ENCODE measurements at places on chromosomes 11 and 22.
A peak's percentile ranks its signal among the peaks of the same experiment; 100 is the strongest.

GRCh38 chr11:128559496-128560103 lies 27.8 kb downstream of the ETS1 start:
- DNase-seq, result no peak

DNA sequence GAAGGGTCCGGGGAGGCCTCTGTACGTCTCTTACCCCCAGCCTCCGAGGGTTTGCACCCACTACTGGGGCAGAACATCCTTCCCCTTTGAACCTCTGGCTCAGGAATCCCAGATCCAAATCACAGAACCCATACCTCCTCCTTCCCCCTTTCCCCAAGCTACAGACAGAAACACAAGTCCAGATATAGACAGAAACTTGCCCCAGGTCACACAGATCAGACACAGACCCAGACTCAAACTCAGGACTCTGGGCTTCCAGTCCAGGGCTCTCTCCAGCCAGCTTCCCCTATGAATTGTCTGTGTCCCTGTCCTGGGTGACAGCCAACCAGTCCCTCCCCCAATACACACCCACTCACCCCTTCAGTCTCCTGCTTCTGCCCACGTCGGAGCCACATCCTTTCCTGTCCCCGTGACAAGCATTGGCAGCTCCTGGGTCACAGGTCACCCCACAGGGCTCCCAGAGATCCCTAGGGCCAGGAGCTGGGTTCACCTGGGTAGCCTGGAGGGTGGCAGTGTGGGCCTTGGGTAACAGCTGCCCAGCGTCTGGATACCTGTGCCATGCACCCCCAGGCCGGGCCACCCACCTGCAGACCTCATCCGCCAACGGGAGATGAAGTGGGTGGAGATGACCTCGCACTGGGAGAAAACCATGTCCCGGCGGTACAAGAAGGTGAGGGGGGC lies 772 bp downstream of the TBC1D10C start:
- no peak for DNase-seq

GRCh38 chr11:2314525-2315394 lies 12.9 kb downstream of the TSPAN32 start:
- peak; percentile 85 for DNase-seq

- DNase-seq, result no peak
Measured at GRCh38 chr11:134538742-134539141, 126.7 kb upstream of the B3GAT1 start.

- DNase-seq, result no peak
Measured at GRCh38 chr22:36282328-36282831, 29.4 kb downstream of the APOL1 start.

GRCh38 chr11:71215425-71215965 lies 36.9 kb downstream of the SHANK2 start:
- DNase-seq, result no peak

DNA sequence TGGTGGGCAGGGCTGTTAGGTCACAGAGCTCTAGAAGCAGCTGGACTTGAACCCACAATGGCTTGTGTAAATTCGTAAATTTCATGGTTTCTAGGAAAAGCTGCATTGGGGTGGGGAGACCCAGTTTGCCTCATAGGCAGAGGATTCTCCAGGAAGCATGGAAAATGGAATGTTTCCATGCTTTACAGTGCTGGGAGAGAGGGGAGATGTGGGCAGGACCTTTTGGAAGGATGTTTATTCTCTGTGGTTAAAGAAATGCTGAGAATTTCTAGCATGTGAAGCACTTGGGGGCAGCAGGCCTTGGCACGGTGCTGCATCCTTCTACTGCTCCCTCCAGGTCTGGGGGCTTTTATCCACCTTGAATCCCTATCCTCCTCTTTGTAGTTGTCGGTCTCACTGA lies 46.3 kb downstream of the TRAF6 start:
- DNase-seq, result peak; percentile 41

- DNase-seq, result no peak
Measured at GRCh38 chr11:94822080-94822479, 53.9 kb downstream of the AMOTL1 start.

DNA sequence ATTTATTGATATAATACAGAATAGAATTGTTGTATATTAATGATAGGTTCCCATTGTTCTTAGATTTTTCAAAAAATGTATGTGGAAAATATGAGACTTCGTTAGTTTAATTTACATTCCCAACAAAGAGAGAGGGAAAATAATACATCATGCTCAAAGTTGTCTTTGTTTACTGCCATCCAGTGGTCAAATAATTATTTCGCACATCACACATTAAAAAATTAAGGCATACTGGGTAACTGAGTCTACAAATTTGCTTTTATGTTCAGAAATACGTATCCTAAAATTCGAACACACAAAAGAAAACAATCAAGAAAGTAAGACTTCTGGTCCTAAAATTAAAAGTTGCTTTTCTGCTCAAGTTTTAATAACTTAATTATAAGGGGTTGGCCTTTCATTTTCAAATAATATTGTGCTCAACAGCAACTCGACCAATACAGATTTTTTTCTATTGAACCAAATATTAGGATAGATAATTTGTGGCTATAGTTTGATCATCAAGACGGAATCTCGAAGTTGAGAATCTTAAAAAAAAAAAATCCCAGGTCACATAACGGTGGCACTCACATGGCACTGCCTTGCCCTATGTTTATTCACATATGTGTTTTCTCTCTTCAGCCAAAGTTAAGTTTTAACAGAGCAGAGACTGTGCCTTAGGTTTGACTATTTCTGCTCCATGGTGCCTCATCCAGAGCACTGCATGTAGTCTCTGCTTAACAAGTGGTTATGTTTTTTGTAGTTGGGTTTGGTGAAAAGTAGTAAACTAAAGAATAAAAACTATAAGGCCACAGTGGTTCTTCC lies 12.3 kb downstream of the PDGFD start:
- peak; percentile 56 for DNase-seq

DNA sequence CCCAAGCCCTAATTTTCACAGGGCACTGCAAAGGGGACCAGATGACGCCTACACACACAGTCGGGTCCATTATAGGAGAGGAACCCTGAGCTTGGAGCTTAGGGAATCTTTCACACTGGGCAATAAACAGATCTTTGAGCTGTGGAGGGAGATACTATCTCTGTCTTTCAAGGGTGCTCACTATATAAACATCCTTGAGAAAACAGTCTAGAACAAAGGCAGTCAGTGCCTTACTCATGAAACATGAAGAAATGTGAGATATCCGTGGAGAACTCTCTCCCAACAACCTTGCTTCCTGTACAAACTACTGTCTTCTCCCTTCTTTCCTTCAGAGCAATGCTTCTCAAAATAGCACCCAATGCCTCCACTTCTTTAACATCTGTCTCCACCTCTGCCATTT lies 109.0 kb upstream of the APOA1 start:
- DNase-seq, result peak; percentile 51

DNA sequence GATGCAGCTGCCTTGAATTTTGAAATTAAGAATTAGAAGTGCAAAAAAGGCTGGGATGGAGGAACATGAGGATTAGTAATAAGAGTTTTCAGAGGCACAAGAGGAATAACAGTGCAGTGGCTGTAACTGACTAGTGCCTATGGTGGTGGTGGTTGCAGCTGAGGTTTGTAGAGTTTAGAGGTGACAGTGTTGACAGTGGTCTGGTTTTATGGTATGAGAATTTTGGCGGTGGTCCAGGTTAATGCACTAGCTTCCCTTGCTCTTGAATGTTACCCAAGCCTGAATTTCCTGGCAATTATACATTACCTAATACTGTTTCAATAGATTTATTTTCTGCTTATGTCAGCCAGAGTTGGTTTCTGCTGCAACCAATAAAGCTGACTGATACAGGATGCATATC lies 112.8 kb upstream of the C11orf87 start:
- DNase-seq, result peak; percentile 74

DNA sequence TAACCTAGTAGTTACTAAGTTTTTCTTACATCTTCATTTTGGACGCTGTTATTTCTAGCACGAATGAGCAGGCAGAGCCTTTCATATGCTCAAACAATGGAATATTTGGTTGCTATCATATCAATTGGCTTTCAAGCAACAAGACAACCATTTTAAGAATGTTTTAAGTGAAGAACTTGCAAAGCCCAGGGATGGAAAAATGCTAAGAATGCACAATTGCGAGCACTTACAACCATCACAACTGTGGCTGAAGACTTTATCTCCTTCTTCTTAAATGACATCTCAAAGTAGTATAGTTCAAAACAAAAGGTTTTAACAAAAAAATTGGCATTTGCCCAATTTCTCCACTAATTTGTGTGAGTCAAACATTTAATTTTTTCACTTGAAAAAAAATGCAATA lies 8.3 kb upstream of the MMP1 start:
- peak; percentile 56 for DNase-seq

- DNase-seq, result no peak
Measured at GRCh38 chr11:131750692-131751091, 380.3 kb downstream of the NTM start.

DNA sequence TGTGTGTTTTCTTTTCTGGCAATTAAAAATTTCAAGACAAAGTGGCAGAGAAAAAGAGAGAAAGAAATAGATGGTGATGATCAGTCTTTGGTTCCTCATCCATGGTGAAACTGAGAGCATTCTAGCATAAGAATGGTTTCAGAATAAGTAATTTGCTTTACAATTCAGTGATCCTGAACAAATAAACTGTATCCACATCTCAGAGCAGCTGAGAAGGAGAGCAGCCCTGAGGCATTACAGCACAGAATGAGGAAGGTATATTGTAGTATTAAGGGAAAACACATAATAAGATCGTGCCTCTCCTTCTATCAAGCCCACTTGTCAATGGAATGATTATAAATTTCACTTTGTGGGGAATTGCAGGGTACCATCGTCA lies 17.4 kb downstream of the LUZP2 start:
- no peak for DNase-seq

DNA sequence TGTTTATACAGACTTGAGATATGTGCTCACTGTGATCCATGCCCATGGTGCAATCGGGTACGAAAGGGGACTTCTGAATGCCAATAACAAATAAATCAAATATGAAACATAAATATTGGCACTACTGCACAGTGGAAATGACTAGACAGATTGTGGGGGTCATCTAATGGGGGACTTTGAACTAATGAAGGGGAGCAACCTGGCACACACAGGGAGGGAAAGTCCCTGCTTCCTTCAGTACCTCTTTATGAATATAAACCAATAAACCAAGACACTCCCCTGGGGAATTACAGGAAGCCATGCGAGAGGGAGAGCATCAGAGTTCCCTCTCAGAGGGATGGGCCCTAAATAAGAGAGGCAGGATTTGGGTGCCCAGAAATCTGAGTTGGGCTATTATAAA lies 21.1 kb downstream of the MIF start:
- DNase-seq, result no peak

DNA sequence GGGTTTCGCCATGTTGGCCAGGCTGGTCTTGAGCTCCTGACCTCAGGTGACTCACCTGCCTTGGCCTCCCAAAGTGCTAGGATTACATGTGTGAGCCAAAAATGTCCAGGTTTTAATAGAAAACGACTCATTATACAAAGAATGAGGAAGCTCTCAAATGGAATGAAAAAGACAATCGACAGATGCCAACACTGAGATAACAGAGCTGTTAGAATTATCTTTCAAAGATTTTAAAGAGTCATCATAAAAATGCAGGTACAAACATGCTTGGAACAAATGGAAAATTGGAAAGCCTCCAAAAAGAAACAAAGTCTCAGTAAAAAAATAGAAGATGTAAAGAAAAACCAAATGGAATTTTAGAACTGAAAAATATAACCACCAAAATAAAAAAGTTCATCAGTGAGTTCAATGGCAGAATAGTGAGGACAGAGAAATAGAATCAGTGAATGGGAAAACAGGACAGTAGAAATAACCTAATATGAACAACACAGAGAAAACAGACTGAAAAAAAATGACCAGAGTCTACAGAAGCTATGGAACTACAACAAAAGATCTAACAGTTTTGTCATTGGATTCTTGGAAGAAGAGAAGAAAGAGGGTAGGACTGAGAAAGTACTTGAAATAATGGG lies 10.9 kb downstream of the GAB2 start:
- no peak for DNase-seq

Measured in choroid plexus epithelial cell (primary cell).